ENCODE measurements at places on chromosomes 3 and 15.

DNA sequence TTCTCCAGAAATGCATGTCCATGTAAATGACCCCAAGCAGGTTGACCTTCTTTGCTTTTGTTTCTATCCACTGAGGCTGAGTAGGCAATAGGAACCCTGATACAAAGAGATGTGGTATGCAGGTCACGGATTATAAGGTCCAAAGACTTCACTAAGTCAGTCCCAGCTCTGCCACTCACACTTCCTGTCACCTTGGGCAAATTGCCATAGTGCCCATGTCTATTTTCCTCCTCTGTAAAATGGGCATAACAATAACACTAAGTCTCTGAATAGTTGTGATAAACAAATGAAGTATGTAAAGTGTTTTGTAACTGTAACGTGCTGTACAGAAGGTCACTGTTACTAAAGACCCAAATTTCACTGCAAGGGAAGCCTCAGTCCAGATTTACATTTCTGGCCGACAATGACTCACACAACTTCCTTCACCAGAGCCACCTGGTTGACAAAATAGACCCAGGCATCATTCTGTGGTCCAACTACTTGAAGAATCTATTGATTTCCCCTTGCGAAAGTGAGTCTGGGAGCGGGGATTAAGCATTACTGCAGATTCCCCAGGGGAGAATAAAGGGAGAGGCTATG lies 175.4 kb upstream of the LPP start:
- DNase-seq, result no peak

DNA sequence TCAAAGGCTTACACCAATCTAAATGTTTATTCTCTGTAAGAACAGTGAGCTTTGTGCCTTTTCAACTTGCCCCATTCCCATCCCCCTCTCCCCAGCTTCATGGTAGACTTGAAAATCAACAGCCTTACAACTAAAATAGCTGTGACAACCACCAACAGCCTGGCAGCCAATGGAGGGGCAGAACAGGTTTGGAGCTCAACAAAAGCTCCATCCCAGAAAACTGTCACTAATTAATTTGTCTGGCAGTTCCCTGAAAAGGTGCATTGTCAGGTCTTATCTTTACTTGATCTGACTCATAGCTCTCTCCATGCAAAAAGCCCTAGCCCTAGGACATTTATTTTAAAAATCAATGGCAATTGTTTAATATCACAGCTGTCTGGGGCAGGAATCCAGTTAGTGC lies 22.6 kb downstream of the MTHFS start:
- DNase-seq, result no peak

DNA sequence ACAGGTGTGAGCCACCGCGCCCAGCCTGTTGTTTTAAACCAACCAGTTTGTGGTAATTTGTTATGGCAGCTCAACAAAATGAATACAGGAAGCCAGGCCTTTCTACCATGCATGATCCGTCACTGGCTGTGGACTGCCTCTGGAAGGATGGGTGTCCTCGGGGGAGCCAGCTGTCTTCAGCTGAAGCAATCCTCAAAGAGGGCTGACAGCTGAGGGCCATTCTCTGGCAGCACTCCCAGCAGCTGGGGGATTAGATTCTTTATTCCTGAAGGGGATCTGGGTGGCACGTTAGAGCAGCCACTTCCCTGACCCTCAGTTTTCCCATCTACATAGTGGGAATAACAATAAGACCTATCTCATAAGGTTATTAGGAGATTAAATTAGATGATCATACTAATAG lies 24.4 kb downstream of the POLR2M start:
- DNase-seq, result no peak

DNA sequence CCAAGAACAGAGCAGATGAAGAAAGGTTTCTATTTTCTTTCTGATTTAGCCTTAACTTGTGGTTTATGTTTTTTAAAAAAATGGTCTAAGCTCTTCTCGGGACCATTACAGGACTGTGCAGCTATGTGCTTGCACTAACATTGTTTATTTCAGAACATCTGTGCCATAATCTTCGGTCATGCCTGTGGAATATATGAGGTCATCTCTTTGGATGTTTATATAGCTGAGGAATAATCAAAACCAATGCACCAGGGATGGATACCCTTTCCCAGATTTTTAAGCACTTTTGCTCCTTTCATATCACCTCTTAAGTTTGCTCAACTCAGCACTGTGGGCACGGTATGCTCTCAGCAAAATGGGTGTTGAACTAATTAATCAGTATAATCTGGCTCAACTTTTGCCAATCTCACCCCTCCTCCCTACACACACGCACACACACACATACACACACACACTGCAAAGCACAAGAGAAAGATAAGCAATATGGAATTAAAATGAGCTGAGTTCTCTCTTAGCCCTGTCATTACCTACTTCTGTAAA lies 268.5 kb upstream of the TMC3 start:
- DNase-seq, result no peak

GRCh38 chr15:61063875-61064320 lies 165.2 kb downstream of the RORA start:
- no peak for DNase-seq
